ENCODE measurements at places on chromosomes 3 and 15. TPM values are rescaled to one million over a fixed set of nuclear protein-coding genes. Genes with fewer than 3 reads are reported as not detected.

SMAD6 gene
- 17.5 TPM for total RNA-seq

FAM3D gene
- total RNA-seq, result 0.19 TPM

SLC12A1 gene
- total RNA-seq, result 0.55 TPM

SLCO2A1 gene
- 2.2 TPM for total RNA-seq

KNSTRN gene
- 39.6 TPM for total RNA-seq

TRAIP gene
- 21.3 TPM for total RNA-seq

MEGF11 gene
- 8.6 TPM for total RNA-seq

AADACL2 gene
- total RNA-seq, result not detected

TTLL13 gene
- 6.8 TPM for total RNA-seq

PIGZ gene
- total RNA-seq, result 3.9 TPM

ULK4 gene
- 47.4 TPM for total RNA-seq

ZNF717 gene
- 41.1 TPM for total RNA-seq

SLC24A1 gene
- total RNA-seq, result 16.9 TPM

LINGO1 gene
- 22.4 TPM for total RNA-seq

TEX55 gene
- total RNA-seq, result 70.4 TPM

LAMB2 gene
- 503 TPM for total RNA-seq

EHHADH gene
- total RNA-seq, result 5.2 TPM

DHX36 gene
- 97.9 TPM for total RNA-seq

REC114 gene
- total RNA-seq, result 28.8 TPM

All from testis (tissue), 5 donors.